ENCODE measurements at places on chromosomes 6 and 20. TPM values are rescaled to one million over a fixed set of nuclear protein-coding genes. Genes with fewer than 3 reads are reported as not detected.

DNA sequence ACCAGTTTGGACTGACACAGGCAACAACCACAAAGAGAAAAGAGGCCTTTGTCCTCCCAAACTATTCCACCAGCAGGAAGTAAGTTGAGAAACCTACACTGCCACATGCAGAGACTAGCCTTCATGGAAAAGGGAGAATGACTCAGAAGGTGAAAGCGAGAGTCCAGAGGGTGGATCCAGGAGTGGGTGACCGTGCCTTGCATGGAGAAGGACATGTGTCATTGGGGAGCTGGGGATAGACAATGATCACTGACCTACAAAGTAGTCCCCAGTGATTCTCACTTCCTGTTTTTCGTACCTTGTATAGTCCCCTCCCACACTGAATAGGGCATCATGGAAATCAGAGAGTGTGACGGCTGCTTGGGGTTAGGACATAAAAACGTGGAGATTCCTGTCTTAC, 91.9 kb downstream of the MYLK4 start:
- no peak for DNase-seq

- DNase-seq = peak; percentile 77
Observed at GRCh38 chr6:42075159-42075838, 25.0 kb downstream of the TAF8 start.

DNA sequence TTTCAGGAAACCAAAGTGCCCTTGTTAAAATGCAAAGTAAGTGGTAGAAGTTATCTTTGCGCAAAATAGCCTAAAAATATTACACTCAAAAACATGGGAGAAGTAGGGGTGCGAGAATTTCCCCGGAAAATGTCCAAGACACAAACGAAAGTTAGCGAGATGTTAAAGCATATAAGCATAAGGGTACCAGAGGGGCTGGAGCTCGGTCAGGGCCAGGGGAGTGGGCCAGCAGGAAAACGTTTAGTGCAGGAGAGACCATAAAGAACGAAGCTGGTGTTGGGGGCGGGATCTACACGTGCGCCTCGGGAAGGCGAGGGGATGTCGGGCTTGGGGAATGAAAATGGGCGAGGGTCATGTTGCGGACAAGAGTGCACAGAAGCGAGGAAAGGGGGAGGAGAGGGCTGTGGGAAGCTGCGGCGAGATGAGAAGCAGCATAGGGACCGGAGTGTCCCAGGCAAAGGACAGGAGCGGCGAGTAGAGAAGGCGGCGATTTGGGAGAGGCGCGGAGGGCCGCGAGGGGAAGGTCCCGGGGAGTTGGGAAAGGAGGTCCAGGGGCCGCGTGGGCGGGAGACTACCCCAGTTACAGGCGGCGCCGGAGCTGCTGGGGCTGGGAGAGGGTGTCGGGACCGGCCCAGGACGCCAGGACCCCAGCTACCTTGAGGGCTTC, 600 bp downstream of the XPO5 start:
- peak; percentile 42 for DNase-seq

- DNase-seq = no peak
Observed at GRCh38 chr6:107634324-107635056, 144.6 kb downstream of the SOBP start.

Gene SLC35F1
- 4.0 TPM for polyA plus RNA-seq

Gene SUPT3H
- 11.0 TPM for polyA plus RNA-seq

Gene CLPSL1
- polyA plus RNA-seq = not detected

Data from adrenal gland (tissue), 19 donors.